Mesenchymal stem cell (in vitro differentiated cells and primary cell): ENCODE measurements at places on chromosomes 3 and 15.

GRCh38 chr3:152060701-152061100, 187.3 kb downstream of the SUCNR1 start:
- DNase-seq = no peak

- DNase-seq = no peak
Observed at GRCh38 chr15:74171965-74172541, 1.5 kb upstream of the ISLR start.

DNA sequence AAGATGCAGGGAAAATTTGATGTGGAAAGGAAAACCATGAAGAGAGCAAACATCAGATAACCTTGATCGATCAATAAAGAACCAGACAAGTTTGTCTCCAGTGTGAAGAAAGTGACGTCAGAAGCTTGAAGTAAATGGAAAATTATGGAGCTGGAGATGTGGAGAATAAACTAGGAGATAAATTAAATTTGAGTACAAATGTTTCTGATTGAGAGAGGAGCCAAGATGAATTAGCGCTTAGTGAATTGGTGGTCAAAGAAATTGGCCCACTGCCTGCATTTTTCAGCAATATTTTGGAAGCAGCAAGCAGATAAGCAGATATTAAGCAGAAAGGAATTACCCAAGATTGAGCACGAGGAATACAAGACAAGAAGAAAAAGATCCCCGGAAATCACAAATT, 567.3 kb upstream of the ZNF385D start:
- DNase-seq = no peak

DNA sequence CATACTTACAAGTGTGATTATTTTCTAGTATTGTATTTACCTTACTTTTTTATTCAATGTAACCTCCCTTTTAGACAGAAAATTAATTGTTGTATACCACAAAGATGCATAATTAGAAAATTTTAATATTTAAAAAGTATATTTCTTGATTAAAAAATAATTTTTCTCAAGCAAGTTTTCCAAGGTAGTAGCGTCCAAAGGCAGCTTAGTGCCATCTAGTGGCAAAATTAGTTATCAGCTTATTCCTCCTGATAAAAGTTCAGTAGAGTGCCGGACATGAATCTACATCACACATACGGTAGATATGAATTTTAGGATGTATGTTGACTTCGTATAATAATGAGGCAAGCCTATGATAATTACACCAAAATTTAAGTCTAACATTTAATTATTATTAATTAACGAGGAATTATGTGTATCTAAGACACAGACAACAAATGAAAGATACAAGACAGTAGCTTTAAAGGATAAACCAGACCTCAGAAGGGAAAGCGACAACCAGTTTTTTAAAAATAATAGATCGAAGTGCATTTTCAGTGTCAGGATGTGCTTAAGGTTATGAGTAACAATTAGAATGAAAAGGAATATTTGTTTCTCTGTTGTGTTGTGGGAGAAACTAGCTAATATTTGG, 405.9 kb downstream of the ROBO1 start:
- DNase-seq = peak; percentile 49

GRCh38 chr15:37246065-37246464, 145.7 kb upstream of the MEIS2 start:
- DNase-seq = no peak

- no peak for DNase-seq
Observed at GRCh38 chr15:84944311-84944710, 37.3 kb upstream of the PDE8A start.

- no peak for DNase-seq
Observed at GRCh38 chr15:63380151-63380807, 1.4 kb downstream of the CA12 start.

DNA sequence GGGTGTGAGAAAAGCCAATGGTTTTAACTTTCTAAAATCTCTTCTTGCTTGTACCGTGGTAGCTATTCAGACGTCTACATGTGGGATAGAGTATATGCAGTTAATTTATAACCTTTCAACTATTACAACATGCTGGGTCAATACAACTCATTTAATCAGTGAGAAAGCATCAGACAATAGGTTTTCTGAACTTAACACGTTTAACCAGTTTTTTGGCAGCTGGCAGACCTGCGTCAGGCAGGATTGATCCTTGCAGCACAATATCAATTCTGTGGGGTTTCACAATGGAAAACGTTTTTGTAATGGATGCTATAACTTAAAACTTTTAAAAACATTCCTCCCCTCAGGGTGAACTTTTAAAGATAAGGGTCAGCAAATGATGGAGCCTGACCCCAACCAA, 6.5 kb downstream of the GNB5 start:
- DNase-seq = no peak

DNA sequence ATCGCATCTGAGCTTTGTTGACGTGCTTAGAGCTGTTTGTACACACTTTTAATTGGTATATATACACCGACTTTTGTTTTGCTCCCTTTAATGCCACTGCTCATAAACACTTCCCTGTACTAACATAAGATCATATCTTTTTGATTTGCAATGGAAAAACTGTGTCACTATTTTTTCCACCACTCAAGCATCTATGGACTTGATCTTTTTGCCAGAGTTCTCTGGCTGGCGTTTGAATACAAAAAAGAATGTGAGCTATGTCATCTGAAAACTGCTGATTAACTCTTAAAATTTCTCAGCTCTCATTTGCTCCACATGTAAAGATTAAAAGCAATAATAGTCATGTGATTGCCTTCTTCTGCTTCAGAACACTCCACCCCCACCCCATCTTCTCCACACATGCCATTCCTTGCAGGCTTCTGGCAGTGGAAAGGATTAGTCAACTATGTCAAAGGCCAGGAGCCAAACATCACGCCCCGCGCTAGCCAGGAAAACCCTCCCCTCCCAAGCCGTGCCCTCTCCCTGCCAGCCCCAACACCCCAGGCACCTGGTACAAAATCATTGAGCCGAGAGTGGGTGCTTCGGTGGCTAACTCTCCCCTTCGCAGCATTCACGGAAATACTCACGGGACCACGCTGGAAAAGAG, 123.4 kb upstream of the MEF2A start:
- peak; percentile 87 for DNase-seq

GRCh38 chr15:25728816-25729215, 134.3 kb downstream of the ATP10A start:
- DNase-seq = no peak

- no peak for DNase-seq
Observed at GRCh38 chr3:120148187-120148949, 54.1 kb upstream of the GSK3B start.

DNA sequence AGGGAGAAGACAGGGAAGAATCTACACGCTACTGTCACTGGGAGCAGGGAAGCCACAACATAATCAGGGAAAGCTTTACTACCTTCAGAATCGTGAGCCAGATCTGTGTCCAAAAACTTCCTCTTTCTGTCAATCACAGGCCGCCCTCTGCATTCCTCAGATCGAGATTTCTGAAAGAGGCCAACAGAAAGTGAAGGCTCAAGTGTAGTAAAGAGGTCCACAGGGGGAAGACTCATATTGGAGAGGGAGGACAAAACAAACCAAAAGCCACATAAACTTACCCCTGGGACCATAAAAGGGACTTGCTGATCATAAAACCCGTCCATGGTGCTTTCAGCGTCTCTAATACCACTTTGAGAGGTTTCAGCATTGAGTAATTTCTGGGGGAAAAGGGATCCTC, 3.3 kb downstream of the ETV5 start:
- no peak for DNase-seq

DNA sequence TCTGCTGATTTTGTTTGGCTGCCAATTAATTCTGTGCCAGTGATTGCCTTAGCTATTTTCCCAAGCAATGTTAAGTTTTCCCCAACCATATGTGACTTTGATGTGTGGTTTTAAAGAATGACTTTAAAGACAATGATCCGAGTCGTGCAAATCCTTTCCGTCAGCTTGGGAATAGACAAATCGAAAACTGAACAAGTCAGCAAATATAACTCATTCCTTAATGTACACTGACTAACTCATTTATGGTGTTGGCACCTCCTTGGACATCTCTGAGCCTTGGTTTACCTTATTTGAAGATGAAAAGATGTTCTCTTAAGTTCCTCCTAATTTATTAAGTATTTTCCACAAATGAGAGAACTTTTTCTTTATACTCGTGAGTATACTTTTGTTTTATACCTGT, 249.4 kb upstream of the SLCO3A1 start:
- DNase-seq = no peak

- DNase-seq = no peak
Observed at GRCh38 chr15:86959254-86959653, 879.6 kb downstream of the AGBL1 start.

DNA sequence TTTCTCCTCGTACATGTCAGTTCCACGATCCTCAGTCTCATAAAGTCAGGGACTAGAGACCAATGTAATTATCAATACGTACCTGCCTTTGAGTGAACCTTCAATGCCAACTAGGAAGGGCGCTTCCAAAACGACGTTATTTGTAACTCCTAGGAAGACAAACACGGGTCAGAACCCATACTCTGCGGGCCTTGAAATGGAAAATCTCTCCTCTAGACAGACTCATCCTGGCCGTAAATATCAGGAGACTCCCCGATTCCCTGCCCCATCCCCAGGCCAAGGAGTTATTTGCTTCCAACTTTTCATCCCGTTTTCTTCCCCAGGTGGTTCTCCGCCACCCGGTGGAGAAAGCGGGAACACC, 578 bp downstream of the OIP5 start:
- no peak for DNase-seq

DNA sequence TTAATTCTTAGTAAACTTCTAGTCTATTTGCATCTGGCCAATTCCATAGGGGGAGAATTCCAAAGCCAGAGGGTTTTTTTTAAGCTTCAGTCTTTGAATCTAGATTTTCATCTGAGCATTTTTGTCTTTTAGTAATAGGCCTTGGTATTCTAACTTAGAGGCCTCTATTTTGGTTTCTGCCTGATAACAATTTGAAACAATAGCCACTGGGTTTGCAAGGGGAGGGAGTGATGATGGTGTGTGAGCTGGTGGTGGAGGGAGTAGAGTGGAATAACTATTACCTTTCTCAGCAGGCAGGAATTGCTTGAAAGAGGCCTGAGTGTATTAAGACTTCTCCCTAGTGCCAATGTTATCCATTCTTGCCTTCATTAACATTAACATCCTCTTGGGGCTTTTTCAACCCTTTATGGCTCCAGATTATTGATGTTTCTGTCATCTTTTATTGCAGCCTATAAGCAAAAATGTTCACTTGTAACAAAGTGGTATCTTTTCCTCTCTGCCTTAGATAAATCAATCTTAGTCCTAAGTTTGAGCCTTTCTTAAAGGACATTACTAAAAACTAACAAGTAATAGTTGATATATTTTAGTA, 26.5 kb upstream of the TCF12 start:
- DNase-seq = no peak

DNA sequence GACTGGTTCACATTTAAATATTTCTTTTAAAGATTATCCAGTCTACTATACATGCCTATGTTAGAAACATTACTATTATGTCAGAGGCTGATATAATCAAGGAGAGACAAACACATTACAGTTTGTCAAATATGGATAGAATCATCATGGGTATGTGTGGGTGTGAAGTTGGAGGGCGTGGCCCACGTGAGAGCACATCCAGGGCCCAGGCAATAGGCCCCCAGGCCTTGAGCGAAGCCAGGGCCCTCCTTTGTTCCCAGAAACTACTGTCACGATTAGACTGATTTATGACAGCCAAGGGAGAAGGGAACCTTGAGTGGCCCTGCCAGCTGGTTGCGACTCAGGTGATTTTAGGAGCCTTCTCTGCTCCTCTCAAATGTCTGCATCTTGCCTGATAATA, 26.9 kb upstream of the LDHAL6B start:
- no peak for DNase-seq

DNA sequence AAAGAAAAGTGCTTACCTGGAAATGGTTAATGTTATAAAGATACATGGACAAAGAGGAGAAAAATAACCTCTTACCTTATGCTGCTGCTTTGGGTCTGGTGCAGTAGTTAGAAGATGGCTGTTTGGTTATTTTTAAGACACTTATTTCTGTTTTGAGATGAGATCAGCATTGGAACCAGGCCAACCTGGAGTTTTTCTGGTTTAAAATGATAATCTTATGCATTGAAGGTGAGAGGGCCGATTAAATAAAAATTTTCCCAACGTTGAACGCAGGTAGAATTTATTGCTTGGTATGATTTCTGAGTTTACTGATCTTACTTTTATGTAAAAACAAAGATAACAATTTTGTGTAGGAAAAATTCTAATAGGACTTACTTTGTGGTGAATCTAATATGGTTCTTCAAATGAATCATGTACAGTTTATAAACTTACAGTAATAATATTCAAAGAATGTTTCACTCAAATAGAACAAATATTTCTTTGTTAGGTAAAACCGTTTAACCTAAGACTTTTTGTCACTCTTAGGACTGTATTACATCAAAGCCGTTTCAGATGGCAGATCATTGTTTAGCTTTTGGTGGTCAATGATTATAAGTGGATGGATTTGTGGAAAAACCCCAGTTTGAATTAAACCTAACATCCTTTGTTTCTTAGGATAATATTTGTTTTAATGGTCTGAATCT, 14.9 kb downstream of the UBE2E2 start:
- DNase-seq = no peak

GRCh38 chr3:54047568-54047967, 74.8 kb upstream of the CACNA2D3 start:
- DNase-seq = no peak

DNA sequence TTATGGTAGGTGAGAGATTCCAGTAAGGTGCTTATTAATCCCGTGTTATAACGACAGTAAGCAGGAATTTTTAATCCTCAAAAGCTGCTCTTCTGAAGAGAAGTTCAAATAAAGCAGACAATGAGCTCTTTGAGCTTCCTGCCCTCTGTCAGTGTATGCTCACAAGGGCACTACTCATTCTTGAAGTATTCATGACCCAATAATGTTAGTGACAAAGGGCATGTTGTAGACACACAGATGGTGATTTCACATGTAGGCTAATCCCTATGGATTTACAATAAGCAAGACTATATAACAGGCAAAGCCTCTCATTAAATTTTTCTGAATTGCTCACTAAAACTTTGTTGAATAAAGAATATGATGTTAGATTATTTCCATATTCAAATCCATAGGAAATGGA, 578.6 kb downstream of the RSL24D1 start:
- DNase-seq = no peak

DNA sequence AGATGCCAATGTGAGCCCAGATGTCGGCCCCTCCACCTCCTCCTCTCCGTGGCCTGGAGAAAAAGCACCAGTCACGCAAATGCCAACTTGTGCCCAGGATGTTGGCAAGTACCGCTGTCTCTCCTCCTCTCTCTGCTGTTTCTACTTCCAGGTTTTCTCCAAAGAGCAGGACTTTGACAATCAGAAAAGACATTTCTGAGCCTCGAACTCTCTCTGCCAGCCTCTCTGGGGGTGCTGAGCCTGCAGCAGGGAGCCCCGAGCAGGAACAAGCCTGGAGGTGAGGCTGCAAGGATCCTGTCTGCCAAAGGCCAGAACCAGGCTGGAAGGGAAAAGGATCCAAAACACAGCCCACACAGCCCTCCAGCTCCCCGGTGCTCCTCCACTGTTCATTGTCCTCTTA, 89.7 kb downstream of the SEC22A start:
- DNase-seq = no peak
